Endothelial cell of umbilical vein (primary cell): ENCODE measurements at places on chromosomes 3 and 15. TPM values are rescaled to one million over a fixed set of nuclear protein-coding genes. Genes with fewer than 3 reads are reported as not detected.

PLA2G4D gene
- total RNA-seq, result not detected in 2 replicates

SCAMP5 gene
- 1.9 and 4.4 TPM in 2 replicates for total RNA-seq

ATP13A3 gene
- 56.8 and 59.0 TPM in 2 replicates for total RNA-seq

HYAL1 gene
- total RNA-seq, result 1.6 and 2.2 TPM in 2 replicates

CLDN16 gene
- not detected in 2 replicates for total RNA-seq

COPG1 gene
- 202 and 203 TPM in 2 replicates for total RNA-seq

TRIM59 gene
- 32.5 and 33.0 TPM in 2 replicates for total RNA-seq

ADAMTSL3 gene
- total RNA-seq, result not detected in 2 replicates

LRRIQ4 gene
- total RNA-seq, result not detected in 2 replicates

RPUSD2 gene
- 10.6 and 11.4 TPM in 2 replicates for total RNA-seq

RLBP1 gene
- not detected in 2 replicates for total RNA-seq

INKA1 gene
- 24.0 and 26.5 TPM in 2 replicates for total RNA-seq

COL6A5 gene
- not detected in 2 replicates for total RNA-seq

CRYGS gene
- total RNA-seq, result 3.8 and 5.0 TPM in 2 replicates

EFCC1 gene
- 0.58 and 0.73 TPM in 2 replicates for total RNA-seq

NR2E3 gene
- 0.25 and 0.38 TPM in 2 replicates for total RNA-seq

SLC24A5 gene
- total RNA-seq, result not detected in 2 replicates

UTS2B gene
- 0.81 and 1.1 TPM in 2 replicates for total RNA-seq

C2CD4B gene
- total RNA-seq, result 28.4 and 31.7 TPM in 2 replicates

NTRK3 gene
- not detected in 2 replicates for total RNA-seq

SPTSSB gene
- total RNA-seq, result not detected in 2 replicates

SLTM gene
- total RNA-seq, result 80.9 and 93.0 TPM in 2 replicates

GLCE gene
- 79.8 and 86.6 TPM in 2 replicates for total RNA-seq

UCN2 gene
- total RNA-seq, result not detected in 2 replicates

ACTC1 gene
- total RNA-seq, result not detected in 2 replicates

CALML4 gene
- total RNA-seq, result 5.9 and 10.1 TPM in 2 replicates

SH2D7 gene
- total RNA-seq, result not detected in 2 replicates

ZMAT3 gene
- 33.1 and 35.5 TPM in 2 replicates for total RNA-seq

KLF15 gene
- total RNA-seq, result 1.4 and 3.0 TPM in 2 replicates

C15orf39 gene
- total RNA-seq, result 33.6 and 36.1 TPM in 2 replicates

NLGN1 gene
- total RNA-seq, result 16.3 and 18.1 TPM in 2 replicates

P3H2 gene
- total RNA-seq, result 4.8 and 6.6 TPM in 2 replicates

SYNM gene
- total RNA-seq, result 10.2 and 20.4 TPM in 2 replicates

RBMS3 gene
- 37.3 and 42.3 TPM in 2 replicates for total RNA-seq

FANCD2 gene
- total RNA-seq, result 23.4 and 26.8 TPM in 2 replicates

FRMD4B gene
- total RNA-seq, result 77.7 and 89.7 TPM in 2 replicates

ECE2 gene
- total RNA-seq, result not detected in 2 replicates

MED12L gene
- total RNA-seq, result 0.23 and 0.27 TPM in 2 replicates

LRRC34 gene
- 2.4 and 2.5 TPM in 2 replicates for total RNA-seq

ACKR4 gene
- 1.4 and 3.2 TPM in 2 replicates for total RNA-seq

NT5DC2 gene
- total RNA-seq, result 298 and 327 TPM in 2 replicates

CCR9 gene
- total RNA-seq, result not detected in 2 replicates

AGBL1 gene
- total RNA-seq, result not detected in 2 replicates

FOXB1 gene
- total RNA-seq, result not detected in 2 replicates

IGSF11 gene
- total RNA-seq, result not detected in 2 replicates

KCNMB3 gene
- 1.7 and 2.3 TPM in 2 replicates for total RNA-seq

TMCO5A gene
- total RNA-seq, result not detected in 2 replicates

STRIT1 gene
- not detected in 2 replicates for total RNA-seq

FEZF2 gene
- not detected in 2 replicates for total RNA-seq

UROC1 gene
- not detected in 2 replicates for total RNA-seq

VWA5B2 gene
- not detected in 2 replicates for total RNA-seq

ARGFX gene
- not detected in 2 replicates for total RNA-seq

SLC22A14 gene
- total RNA-seq, result not detected in 2 replicates

SLITRK3 gene
- not detected in 2 replicates for total RNA-seq

INSYN1 gene
- 0.58 TPM in 1 of 2 replicates, not detected in the other for total RNA-seq

SLC28A2 gene
- not detected in 2 replicates for total RNA-seq

ONECUT1 gene
- not detected in 2 replicates for total RNA-seq
